Activated CD8-positive, alpha-beta T cell treated with anti-CD3 and anti-CD28 coated beads for 36 hours (primary cell): ENCODE measurements at places on chromosomes 16 and 17. TPM values are rescaled to one million over a fixed set of nuclear protein-coding genes. Genes with fewer than 3 reads are reported as not detected.

The CES1 gene
- not detected for total RNA-seq

GRCh38 chr16:87306516-87306915, 10.7 kb downstream of the C16orf95 start:
- H3K27ac ChIP-seq = no peak overlapping the region
- no peak overlapping the region for H3K4me3 ChIP-seq
- DNase-seq = no peak
- H3K4me1 ChIP-seq = peaks cover 9% of the 10 kb centered on the region
- H3K27me3 ChIP-seq = no peaks in the 10 kb centered on the region

The SLC35B1 gene
- 38.6 TPM for total RNA-seq

The SLFN14 gene
- 0.11 TPM for total RNA-seq

DNA sequence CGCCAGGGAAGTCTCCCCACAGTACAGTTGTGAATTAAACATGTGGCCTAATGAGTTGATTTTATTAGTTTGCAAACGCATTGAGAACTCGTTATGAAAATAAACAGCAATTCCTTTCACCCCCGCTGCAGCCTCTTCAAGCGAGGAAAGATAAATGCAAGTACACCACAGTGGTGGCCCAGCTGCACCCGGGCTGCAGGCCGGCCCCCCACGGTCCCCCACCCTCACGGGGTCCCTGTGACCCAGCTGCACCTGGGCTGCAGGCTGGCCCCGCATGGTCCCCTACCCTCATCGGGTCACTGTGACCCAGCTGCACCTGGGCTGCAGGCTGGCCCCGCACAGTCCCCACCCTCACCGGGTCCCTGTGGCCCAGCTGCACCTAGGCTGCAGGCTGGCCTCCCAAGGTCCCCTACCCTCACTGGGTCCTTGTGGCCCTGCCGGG, 32.2 kb downstream of the SDK2 start:
- H3K27ac ChIP-seq = no peak overlapping the region
- no peaks in the 10 kb centered on the region for H3K36me3 ChIP-seq
- H3K27me3 ChIP-seq = no peaks in the 10 kb centered on the region
- H3K4me1 ChIP-seq = peaks cover 8% of the 10 kb centered on the region
- no peak overlapping the region for H3K4me3 ChIP-seq
- no peak for DNase-seq

DNA sequence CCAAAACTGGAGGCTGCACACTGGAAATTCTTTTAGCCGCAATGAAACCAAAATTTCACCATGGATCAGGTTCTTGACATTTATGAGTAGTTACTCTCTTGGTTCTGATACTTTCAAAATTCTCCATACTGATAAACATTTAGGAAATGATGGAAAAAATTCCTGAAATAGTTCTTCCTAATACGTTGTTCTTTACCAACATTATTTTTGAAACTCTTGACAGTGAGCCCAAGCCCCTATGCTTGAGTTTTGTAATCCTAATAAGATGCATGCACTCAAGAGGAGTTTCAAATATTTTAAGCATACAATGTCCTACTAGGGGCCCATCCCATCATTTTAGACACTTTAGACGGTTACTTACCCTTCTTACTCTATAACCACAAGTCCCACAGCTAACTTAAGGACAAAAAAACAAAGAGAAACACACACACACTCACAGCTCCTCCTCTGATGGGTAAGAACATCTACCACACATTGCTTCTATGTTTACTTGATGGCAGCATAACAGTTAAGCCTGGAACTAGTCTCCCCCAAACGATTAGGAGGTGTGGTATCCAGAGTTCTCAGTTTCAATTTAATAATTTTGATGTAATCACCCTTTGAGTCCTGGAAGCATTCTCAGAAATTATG, 3.7 kb downstream of the VEZF1 start:
- no peak overlapping the region for H3K27ac ChIP-seq
- peaks cover 39% of the 10 kb centered on the region for H3K36me3 ChIP-seq
- no peak for DNase-seq
- H3K4me1 ChIP-seq = peaks cover 64% of the 10 kb centered on the region

The ZDHHC1 gene
- total RNA-seq = 0.60 TPM

DNA sequence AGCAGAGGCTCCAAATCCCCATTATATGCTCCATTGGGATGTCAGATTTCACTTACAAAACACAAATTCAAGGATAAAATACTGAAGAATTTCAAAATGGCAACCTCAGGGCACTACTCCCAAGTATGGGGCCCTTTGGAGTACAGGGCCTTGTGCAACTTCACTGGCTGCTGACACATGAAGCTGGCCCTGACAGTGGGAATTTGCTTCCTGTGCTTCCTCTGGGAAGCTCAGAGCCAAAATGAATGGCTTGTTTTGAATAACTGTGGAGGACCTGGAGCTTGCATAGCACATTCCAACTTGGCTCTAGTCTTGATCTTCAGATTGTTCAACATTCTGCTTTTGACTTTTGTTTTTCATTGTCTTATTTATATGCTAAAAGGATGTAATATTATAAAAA, 52.3 kb upstream of the HNF1B start:
- no peak overlapping the region for H3K27ac ChIP-seq
- H3K4me1 ChIP-seq = no peaks in the 10 kb centered on the region
- no peak overlapping the region for H3K4me3 ChIP-seq

DNA sequence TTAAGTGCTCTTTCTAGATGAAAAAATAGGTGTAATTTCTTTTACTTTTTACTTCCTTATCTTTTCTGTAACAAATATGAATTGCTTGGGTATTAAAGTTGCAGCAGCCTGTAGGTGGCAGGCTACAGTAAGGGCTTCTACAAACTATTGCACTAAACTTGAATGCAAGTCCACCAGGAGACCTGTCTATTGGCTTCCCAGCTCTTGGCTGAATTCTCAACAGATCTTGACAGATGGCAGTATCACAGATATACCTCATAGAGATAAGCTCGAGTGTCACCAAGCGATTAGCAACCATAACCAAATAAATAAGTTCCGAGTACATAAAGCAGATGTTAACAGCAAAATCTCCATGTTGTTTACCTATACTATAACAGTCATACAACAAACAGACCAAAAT, 5.9 kb downstream of the BBS2 start:
- peaks cover 9% of the 10 kb centered on the region for H3K36me3 ChIP-seq
- DNase-seq = peak; percentile 72
- H3K4me1 ChIP-seq = peaks cover 42% of the 10 kb centered on the region
- H3K27ac ChIP-seq = no peak overlapping the region
- no peak overlapping the region for H3K4me3 ChIP-seq

GRCh38 chr16:67406111-67406971, 9.9 kb downstream of the ZDHHC1 start:
- H3K27me3 ChIP-seq = peaks cover 3% of the 10 kb centered on the region
- H3K27ac ChIP-seq = no peak overlapping the region
- no peak for DNase-seq
- no peaks in the 10 kb centered on the region for H3K4me1 ChIP-seq

DNA sequence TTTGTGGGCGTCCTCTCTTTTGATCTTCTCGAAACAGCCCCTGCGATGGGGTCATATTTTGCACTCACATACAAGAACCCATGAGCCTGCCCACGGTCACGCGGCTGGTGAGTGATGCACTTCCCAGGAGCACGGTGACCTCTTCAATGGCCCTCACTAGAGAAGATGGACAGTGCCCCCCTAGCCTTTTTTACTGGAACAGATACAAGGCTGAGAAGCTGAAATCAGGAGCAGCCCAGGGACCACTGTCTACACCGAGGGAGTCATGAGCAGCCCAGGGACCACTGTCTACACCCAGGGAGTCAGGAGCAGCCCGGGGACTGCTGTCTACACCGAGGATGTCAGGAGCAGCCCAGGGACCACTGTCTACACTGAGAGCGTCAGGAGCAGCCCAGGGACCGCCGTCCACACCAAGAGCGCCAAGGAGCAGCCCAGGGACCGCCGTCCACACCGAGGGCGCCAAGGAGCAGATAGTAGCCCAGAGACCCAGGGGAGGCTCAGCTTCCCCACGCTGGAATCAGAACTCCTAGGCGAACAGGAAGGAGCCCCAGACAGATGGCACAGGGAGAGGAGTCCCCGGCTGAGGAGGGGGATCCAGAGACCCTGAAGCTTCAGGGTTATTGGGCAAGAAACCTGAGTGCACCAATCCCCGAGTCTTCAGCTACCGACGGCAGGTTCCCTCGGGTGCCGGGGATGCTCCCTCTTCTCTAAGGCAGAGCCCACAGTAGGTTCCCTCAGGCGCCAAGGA, 23.7 kb downstream of the ACSF3 start:
- H3K27ac ChIP-seq = no peak overlapping the region
- H3K36me3 ChIP-seq = peaks cover 27% of the 10 kb centered on the region
- DNase-seq = no peak
- H3K4me3 ChIP-seq = no peak overlapping the region
